ENCODE measurements at places on chromosomes 1 and 21. TPM values are rescaled to one million over a fixed set of nuclear protein-coding genes. Genes with fewer than 3 reads are reported as not detected.

The RSPH1 gene
- not detected for total RNA-seq

The ST6GALNAC3 gene
- total RNA-seq: not detected

The ATG4C gene
- 10.2 TPM for total RNA-seq

The LRRN2 gene
- 0.05 TPM for total RNA-seq

The PER3 gene
- total RNA-seq: 4.2 TPM

DNA sequence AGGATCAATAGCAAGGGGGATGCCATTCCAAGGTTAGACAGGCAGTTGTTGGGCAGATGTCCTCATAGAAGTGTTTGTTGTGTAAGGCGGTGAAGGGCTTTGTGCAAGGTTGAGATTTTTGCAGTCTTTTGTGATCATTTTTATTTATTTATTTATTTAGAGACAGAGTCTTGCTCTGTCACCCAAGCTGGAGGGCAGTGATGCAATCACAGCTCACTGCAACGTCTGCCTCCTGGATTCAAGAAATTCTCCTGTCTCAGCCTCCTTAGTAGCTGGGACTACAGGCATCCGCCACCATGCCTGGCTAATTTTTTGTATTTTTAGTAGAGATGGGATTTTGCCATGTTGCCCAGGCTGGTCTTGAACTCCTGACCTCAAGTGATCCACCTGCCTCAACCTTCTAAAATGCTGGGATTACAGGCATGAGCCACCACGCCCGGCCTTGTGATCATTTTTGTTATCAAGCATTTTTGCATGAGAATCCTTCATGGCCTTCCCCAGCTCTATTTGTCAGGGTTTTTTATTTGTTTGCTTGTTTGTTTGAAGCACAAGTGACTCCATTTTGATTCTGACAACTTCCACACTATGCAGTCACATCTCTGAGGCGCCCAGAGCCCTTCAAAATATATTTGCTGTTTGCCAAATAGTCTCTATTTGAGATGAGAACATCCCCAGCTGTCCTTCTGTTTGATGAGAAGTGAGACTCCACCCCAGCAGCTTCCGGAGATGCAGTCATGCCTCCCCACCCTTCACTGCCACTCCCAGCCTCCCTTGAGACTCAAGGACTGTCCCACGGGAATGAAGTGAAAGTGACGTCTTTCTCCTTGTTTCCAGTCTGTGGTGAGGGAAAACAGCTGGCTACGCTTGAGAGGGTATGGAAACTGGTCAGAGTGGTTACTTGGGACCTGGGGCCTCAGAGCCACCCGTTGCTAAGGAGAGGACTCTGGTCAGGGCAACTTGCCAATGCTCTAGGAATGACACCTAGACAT is 38.0 kb downstream of the TMEM50B start:
- no peak for DNase-seq

DNA sequence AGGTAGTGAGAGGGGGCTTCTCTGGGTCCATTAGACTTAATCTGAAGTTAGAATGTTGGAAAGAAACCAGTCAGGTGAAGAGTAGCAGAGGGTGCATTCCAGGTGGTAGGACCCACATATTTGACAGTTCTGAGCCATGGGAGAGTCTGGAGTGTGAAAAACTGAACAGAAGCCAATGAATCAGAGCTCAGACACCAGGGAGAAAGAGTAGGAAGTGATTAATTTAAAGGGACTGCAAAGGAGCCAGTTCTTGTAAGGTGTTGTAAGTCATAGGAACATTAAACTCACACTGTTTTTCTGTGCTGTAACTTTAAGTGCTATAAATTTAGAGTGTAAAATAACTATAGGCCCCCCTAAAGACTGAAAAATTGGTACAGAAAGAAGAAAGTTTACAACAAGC is 5.9 kb upstream of the DHX9 start:
- DNase-seq: no peak

GRCh38 chr21:33247599-33247998 is 17.9 kb downstream of the IFNAR2 start:
- DNase-seq: no peak

DNA sequence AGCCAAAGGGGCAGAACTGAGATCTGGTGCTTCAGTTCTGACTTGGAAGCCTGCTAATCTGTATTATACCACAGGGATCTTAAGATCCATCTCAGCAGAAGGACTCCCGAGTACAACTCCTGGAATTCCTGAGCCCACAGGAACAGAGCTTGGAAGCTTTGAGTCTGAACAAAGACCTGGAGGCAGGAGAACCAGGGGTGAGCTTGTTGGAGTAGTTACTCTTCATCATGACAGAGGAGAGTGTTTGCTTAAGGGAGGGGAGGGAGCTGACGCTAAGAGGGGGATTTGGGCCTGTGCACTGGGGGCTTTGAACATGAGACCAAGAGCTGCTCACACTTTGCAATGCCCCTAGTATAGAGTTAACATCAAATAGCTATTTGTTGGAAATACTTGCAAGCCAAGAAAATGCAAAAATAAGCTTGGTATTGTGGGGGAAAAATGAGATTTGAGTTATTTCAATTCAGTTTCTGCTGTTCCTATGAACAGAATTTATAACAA is 41.1 kb upstream of the TRABD2B start:
- no peak for DNase-seq

DNA sequence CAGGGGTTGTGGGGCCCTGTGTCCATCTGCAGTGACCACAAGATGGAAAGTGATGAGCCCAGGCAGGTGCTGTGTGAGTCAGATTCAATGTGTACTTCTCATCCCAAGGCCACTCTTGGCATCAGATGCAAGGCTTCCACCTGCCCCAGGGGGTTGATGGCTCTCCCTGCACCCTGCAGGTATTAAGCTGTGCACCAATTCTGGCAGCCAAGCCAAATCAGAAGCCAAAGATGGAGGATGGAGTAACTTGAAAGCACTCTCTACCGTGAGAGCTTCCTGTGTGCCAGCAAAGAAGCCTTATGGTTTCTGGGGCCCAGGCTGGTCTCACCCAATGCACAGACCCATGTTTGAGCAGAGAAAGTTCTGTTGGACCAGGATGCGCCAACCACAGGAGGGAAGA is 44.3 kb upstream of the TENT5C start:
- no peak for DNase-seq

- no peak for DNase-seq
Measured at GRCh38 chr1:23563755-23564374, 4.6 kb upstream of the ID3 start.

DNA sequence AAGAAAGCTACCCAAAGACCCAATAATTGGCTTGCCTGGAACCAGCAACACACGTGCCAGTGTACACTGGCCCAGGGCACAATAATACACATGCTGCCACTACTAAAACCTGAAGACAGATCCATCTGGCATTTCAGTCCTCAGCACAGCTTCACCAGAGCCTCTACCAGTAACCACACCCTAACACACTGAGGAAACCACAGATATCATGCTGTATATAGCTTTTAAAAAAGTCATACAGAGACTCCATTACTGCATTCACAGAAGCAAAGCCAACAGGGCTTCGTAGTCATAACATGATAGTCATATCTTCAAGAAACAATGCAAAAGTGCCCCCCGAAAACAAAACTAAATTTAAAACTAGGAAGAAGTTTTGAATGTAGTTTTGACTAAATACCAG is 40.6 kb upstream of the NEGR1 start:
- DNase-seq: no peak

- no peak for DNase-seq
Measured at GRCh38 chr1:95635811-95636210, 401.8 kb downstream of the RWDD3 start.

All from activated CD4-positive, alpha-beta T cell treated with anti-CD3 and anti-CD28 coated beads, Interleukin-2, amount 10 ng/mL, durations not matched to agents 24 days and 14 days (primary cell).